Stimulated activated CD4-positive, alpha-beta T cell treated with anti-CD3 and anti-CD28 coated beads, Interleukin-4, amount 100 ng/mL, for 24 hours (primary cell): ENCODE measurements at places on chromosomes 7 and 10.

DNA sequence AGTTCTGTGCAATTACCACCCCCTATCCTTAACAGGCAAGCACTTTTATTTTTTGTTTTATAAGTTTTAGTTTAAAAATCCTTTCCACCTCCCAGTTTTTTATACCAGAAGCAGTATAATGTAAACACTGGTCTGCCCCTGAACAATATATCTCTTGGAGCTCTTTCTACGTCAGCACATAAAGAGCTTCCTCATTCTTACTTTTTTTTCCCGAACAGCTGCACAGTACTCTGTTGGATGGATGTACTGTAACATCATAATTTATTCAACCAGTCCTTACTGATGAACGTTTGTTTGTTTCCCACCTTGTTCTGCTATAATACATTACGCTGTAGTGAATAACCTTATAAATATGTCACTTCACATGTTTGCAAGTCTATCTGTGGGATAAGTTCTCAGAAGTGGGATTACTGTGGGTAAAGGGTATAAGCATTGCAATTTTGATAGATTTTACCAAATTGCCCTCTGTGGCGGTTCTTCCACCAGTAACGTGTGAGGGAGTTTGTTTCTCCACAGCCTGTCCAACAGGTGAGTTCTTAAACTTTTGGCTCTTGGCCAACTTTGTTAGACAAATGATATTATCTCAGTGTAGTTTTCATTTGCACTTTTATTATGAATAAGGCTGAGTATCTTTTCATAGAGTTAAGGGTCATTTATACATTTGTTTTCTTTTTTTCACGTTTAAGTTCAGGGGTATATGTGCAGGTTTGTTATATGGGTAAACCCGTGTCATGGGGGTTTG is 32.8 kb downstream of the ADRA2A start:
- no peak for DNase-seq

- DNase-seq = no peak
Observed at GRCh38 chr7:76232698-76233097, 31.0 kb downstream of the SRRM3 start.

- DNase-seq = no peak
Observed at GRCh38 chr10:106111246-106111645, 1053.3 kb downstream of the SORCS1 start.

- no peak for DNase-seq
Observed at GRCh38 chr10:88781206-88781605, 21.3 kb upstream of the LIPM start.
